ENCODE measurements at places on chromosomes 5 and 9.

DNA sequence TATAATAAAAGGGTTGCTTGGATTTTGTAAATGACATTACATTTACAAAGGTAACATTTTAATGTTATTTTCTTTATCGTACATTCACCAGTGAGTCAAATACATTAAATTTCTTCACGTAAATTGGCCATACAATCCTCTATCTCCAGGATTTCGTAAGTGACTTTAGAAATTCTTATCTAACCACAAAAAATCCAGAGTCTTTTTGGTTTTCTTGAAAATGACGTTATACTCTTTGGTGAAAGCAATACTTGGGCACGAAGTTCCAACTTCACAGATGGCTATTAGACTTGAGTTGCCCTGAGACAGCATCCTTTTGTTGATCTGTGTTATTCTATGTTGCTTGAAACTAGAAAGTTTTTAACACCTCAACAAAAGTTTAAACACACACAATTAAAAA, 87.4 kb upstream of the CDH10 start:
- no peak for DNase-seq

GRCh38 chr5:59569608-59570334, 323.8 kb downstream of the PDE4D start:
- DNase-seq: no peak

DNA sequence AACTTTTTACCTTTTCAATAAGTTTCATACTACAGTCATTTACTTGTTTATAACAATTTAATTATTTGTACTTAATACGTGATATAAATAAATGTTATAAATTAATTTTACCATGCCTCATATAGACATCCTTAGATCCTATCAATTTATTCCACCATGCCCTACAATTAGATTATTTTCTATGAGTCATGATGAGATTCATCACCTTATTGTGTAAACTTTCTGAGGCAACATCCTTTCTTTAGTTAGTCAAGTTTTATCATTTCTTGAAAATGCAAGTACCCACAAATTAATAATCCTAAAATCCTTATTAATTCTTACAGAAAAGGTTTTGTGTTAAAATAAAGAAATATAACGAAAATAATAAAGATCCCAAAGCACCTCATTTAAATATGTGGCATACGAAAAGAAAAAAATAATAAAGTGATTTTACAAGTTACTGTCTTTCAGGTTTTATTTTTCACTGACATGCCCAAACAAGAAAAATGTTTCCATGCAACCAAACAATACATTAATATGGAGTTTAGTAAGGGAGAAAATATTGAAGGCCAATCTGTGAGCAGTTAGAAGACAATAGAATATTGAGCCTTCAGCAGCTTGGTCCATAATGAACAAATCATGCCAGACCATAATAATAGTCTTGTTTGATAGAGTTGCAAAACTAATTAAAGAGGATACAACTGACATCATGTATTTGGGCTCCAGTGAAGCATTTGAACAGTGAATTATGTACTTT, 188.7 kb upstream of the MRPS30 start:
- no peak for DNase-seq

DNA sequence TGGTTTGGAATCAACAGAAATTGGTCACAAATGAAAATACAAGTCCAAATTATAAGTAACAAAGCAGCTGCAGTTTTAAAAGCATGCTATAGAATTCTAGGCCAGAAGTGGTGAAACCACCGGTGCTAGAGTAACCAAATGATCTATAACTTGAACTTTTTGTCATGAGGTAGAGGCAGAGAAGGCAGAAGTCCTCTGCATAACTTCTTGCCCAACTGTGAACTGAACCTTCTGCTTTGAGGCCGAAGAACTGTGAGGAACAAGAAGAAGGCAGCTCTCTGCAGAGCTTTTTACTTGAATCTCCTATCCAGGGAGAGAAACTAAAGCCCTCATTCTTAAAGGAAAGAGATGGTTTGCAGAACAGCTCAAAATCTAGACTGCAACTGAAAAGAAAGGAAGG, 36.2 kb upstream of the TENT2 start:
- no peak for DNase-seq

GRCh38 chr5:61534481-61535267, 202.6 kb downstream of the ZSWIM6 start:
- no peak for DNase-seq

DNA sequence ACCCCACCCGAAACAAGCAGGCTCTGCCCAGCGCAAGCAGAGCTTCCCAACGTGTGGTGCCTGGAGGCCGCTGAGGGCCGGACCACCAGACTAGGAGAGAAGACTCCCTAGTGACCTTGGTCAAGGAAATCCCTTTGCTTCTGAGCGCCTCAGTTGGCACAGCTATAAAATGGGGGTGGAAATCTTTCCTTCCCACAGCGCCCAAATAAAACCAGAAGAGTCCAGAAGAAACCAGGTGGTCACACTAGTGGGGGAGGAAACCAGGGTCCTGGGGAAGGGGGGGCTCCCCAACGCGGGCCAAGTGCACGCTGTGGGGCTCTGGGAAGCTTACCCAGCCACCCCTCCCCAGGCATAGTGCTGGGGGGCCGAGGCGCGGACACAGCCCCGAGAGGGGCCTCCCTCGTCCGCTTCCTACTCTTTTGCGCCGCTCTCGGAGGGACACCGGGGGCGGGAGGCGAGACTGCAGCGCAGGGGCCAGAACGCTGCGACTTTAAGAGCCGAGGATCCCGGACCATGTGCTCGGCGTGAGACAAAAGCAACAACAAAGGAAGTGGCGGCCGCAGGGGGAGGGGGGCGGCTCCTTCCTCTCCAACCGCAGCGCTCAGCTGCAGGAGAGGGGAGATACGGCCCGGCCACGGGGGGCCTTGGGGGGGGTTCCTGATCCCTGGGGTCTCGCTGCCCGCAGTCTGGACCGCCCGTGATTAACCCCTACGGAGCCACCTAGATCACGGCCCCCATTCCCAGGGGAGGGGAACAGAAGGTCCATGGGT, 885 bp downstream of the RNF44 start:
- DNase-seq: peak; percentile 82

- DNase-seq: no peak
Observed at GRCh38 chr9:2816476-2817141, 27.3 kb downstream of the PUM3 start.

DNA sequence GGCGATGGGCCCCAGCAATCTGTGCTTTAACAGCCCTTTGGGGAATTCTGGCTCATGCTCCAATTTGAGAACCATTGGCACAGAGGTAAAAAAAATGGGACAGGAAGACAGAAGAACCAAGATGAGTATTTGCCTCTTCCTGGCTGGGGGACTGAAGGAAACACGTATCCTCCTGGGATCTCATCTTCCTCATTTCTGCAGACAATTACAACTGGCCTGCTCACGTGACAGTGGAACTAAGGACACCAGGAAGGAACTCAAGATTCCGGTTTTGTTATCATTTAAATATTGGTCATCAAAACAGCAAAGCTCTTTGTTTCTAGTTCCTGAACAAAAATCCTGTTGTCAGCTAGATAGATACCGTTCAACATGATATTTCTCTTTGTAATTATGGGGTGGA, 216.0 kb upstream of the DAP start:
- no peak for DNase-seq

Data from fibroblast of skin of scalp (primary cell).